Metanephros (tissue), 2 donors: ENCODE measurements at places on chromosomes 11 and 22. TPM values are rescaled to one million over a fixed set of nuclear protein-coding genes. Genes with fewer than 3 reads are reported as not detected.

DERL3 gene
- total RNA-seq: 2.9 TPM

PANX3 gene
- total RNA-seq: not detected

PARVG gene
- 11.1 TPM for total RNA-seq

DRD2 gene
- total RNA-seq: not detected

MRGPRG gene
- not detected for total RNA-seq

SLC3A2 gene
- total RNA-seq: 139 TPM
